ENCODE measurements at places on chromosomes 4 and X.

- no peak for DNase-seq
Measured at GRCh38 chrX:734362-734761, 103.8 kb downstream of the SHOX start.

- DNase-seq = no peak
Measured at GRCh38 chr4:6494431-6495295, 22.2 kb upstream of the PPP2R2C start.

GRCh38 chrX:44596277-44596676, 53.6 kb upstream of the FUNDC1 start:
- DNase-seq = no peak

DNA sequence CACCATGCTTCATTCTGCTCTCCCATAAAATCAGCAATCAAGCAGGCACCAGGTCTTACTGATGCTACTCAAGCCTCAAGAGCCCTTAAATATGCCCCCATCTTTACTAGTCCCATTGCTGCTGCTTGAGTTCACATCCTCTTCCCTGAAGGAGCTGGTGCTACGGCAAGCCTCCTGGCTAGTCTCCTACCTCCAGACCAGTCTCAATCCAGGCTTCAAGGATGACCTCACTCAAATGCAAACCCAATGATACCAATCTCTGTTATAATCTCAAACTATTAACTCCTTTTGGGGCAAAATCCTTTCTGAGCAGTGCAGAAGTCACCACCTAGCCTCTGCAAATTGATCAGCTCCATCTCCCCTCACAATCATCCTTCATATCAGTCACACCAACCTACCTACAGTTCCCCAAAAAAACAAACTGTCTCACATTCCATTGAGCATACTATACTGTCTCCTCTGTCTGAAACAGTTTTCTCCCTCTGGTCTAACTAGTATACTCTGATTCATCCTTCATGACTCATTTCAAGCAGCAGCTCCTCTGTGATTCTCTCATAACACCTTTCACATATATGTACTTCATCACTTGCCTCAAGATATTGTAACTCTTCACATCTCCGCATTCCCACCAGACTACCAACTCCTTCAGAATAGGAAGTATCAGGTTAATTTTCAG, 30.0 kb downstream of the PAPSS1 start:
- DNase-seq = no peak

- DNase-seq = no peak
Measured at GRCh38 chr4:11098461-11098860, 330.2 kb downstream of the HS3ST1 start.

DNA sequence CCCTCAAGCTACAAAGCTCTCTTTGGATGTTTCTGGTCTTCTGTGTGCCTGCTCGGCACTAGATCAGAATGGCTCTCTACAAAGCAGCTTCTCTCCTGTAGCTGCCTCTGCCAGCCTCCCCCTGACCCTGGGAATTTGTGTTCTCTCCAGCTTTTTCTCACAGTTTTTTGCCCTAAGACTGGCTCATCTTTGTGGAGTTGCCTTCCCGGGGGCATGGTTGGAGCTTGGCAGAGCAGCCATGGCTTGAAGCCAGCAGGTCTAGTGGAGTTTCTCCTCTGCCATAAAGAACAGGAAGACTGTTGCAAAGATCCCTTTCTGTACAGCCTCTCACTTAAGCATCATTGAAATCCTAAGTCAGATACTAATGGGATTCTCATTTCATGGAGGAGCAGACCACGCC, 163.3 kb upstream of the MAMLD1 start:
- no peak for DNase-seq

- no peak for DNase-seq
Measured at GRCh38 chr4:7000421-7001176, 42.6 kb upstream of the TADA2B start.

- DNase-seq = no peak
Measured at GRCh38 chrX:11131146-11131545, 20.0 kb downstream of the HCCS start.

GRCh38 chr4:30875658-30876269, 155.6 kb downstream of the PCDH7 start:
- no peak for DNase-seq

DNA sequence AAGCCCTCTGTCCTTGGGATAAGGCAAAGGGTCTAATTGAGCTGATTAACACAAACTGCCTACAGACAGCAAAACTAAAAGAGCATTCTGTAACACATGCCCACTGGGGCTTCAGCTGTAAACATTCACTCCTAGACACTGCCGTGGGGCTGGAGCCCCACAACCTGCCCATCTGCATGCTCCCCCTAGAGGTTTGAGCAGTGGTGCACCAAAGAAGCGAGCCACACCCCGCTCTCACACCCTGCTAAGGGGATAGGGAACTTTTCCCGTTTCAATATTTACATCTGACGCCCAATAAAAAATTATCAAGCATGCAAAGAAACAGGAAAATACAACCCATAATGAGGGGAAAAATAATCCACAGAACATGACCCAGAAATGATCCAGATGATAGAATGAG, 46.9 kb upstream of the HSD17B10 start:
- no peak for DNase-seq

DNA sequence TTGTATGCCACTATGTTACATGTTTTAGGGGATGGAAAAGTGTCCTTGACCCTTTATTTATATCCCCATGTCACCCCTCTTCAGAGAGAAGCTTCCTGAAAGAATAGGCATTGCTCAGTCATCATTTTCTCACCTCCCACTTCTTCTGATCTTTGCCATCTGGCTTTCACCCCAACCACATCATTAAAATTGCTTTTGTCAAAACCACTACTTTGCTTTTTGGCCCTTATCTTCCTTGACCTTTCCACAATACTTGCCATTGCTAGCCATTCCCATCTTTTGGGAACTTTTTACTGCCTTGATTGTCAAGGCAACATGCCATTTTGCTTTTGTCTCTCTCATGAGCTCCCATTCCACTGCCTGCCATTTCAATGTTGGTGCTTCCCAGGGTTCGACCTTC, 14.9 kb upstream of the FAM9B start:
- DNase-seq = no peak

Measured in NCI-H1930 (cell line).